NCI-H82 (cell line): ENCODE measurements at places on chromosomes 16 and 17.

GRCh38 chr16:66212428-66212827, 154.1 kb upstream of the CDH5 start:
- DNase-seq = no peak

DNA sequence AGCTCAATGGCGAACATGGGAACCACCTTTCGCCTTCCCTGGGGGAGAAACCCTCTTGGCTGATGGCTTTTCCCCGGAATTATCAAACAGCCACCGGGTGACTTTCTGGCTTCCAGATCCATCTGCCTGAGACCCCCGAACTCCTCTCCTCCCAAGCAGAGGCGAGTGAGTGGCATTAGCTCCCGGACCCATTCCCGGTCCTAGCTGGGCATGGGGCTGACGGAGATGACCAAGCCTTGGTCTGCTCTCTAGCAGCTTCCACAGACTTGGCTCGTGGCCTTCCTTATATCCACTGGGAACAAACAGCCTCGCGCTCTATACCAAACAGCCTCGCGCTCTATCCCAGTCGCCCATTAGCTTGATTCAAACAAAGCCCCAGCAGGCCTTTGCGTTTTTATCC, 62.4 kb downstream of the CCDC182 start:
- DNase-seq = no peak

- no peak for DNase-seq
Measured at GRCh38 chr17:17788967-17789366, 47.8 kb downstream of the SREBF1 start.

- no peak for DNase-seq
Measured at GRCh38 chr16:65688301-65688700, 566.4 kb upstream of the CDH11 start.

DNA sequence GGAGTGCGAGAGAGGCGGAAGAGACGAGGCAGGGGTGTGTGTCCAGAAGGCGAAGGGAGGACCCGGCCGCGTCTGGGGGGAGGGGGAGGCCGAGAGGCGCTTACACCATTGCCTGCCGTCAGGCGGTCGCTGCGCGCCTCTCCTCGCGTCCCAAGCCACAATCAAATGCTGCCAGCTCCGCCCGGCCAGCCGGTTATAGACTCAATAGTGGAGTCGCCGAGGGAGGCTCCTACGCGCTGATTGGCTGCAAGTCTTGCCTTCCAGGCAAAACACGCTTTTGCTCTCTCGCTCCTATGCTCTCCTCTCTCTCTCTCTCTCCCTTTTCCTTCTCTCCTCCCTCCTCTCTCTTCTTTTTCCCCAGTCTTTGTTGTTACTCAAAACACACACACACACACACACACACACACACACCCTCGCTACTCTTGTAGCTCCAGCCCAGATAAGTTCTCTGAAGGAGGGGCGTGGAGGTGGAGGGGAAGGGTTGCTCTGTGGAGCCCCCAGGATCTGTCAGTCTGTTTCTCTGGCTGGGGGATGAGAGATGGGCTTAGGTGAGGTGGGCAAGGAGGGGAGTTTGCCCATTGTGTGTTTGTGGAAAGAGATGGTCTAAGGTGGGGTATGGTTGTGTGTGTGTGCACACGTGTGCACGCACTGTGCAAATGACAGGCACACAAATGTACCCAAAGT, at the start of gene DLX3:
TSS of gene DLX3 (minus strand) at position 170 of the 684 bp plus-strand sequence. CDS start 226 bp downstream, outside the sequence.
- DNase-seq = peak; percentile 96

DNA sequence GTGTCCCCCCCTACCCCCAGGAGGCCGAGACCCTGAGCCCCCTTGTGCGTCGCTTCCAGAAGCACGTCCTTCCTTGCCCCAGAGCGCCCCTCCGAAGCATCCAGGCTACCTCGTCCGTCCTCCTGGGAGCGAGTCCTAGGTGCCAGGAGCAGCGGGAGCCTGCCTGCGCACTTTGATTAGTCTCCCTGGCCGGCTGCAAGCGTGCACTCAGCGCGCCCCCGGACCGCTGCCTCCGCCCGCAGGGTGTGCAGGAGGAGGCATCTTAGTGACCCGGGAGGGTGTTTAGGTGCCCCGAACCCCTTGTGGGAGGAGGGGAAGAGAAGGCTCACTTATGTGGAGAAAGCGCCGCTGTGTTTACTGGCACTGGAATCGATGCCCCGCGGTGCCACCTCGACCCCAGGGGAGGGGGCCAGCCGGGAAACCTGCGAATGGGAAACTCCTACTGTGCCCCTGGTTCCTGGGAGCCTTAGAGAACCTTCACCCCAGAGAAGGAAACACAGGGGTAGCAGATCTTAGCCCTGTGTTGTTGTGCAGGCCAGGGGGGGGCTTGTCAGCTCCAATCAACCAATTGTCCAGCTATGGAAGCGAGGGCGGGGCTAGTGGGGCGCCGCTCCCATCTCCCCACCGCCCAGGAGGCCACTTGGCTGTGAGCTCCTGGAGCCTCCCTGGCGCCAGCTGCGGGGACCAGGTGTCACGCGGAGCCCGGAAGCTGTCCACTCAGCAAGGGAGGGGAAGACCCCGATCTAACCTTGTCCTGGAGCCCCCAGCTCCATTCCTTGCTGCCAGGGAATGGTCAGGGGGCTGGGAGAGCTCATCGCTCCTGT, 922.8 kb upstream of the EEF2KMT start:
- DNase-seq = peak; percentile 19

- DNase-seq = no peak
Measured at GRCh38 chr16:60792437-60792836, 1243.8 kb downstream of the CDH8 start.

GRCh38 chr17:55437159-55437605, 15.5 kb upstream of the MMD start:
- no peak for DNase-seq

GRCh38 chr16:89060207-89060794, 33.4 kb upstream of the ACSF3 start:
- DNase-seq = no peak

DNA sequence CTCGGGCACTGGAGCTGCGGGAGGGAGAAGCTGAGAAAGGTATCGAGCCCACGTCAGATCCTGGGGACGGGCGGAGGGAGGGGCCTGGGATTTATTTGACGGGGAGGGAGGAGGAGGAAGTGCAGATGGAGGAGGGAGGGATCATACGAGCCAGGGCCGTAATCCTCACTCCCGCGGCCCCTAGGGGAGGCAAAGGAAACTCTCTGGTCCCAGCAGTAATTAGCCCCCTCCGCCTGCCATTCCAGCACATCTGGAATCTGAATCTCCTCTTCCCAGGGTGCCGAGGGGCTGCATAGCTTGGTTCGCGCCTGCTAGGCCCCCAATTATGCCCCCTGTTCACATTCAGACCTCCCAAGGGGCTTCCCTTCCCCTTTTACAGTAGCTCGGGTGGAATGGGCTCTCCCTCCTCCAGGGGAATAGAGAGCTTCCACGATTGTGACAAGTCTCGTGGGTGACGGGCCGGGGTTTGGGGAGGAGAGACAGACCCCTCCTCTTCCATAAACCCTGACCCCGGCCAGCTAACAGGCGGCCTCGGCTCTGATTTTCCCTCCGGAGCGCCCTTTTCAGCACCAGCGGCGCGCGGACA, at the start of gene SEZ6L2:
TSS of gene SEZ6L2 (minus strand) at position 35 of the 586 bp plus-strand sequence. CDS start 531 bp downstream, outside the sequence.
- DNase-seq = peak; percentile 98

DNA sequence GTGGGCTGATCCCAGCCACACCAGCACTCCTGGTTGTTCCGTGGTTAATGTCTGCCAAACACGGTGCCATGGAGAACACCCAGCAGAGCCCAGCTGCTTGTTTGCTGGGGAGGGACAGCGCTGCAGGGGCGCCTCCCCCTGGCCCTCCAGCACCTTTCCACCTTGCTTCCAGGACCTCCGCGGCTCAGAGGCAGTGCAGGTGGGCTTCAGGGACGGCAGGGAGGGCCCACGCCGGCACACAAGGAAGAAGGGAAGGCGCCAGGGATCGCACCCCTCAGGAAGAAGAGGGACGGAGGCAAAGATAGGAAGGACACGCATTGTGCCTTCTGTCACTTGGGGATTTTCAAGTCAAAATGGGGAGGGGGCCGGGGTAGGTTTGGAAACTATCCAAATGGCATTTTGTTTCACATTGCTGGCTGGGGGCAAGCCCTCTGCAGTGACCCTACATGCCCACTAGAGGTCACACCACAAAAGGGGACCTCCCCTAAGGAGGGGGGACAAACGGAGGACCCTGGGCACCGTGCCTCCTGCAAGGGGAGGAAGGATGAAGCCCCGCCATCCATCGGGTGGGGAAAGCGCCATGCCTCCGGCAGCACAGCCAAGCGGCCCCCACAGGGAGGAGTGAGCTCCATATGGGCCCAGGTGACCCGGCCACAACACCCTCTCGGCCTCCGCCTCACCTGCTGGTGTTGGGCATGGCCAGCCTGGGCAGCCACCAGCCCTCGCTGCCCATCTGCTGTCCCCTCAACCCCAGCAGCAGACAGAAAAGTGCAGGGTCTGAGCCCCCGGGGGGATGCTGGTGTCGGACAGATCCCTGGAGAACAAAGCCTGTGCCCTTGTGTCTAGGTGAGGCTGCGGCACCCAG, 7.5 kb upstream of the C16orf95 start:
- peak; percentile 75 for DNase-seq

DNA sequence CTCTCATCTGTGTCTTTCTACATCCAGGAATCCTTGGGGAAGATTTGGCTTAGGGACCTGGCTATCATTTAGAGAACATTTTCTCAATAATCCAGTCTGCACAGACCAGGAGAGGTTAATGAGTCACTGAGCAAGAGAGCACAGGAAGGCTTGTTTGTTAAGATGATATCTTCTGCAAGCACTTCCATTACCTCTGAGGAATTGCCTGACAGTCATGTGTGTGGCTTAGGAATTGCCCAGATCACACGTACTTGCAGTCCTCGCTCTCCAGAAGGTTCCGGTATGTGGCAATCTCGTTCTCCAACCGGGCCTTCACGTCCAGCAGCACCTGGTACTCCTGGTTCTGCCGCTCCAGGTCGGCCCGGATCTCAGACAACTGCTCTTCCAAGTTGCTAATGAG, 3.3 kb downstream of the KRT37 start:
- DNase-seq = no peak

GRCh38 chr17:43616852-43617251, 44.9 kb downstream of the MEOX1 start:
- no peak for DNase-seq

- DNase-seq = no peak
Measured at GRCh38 chr16:19613834-19614233, 58.3 kb downstream of the VPS35L start.

DNA sequence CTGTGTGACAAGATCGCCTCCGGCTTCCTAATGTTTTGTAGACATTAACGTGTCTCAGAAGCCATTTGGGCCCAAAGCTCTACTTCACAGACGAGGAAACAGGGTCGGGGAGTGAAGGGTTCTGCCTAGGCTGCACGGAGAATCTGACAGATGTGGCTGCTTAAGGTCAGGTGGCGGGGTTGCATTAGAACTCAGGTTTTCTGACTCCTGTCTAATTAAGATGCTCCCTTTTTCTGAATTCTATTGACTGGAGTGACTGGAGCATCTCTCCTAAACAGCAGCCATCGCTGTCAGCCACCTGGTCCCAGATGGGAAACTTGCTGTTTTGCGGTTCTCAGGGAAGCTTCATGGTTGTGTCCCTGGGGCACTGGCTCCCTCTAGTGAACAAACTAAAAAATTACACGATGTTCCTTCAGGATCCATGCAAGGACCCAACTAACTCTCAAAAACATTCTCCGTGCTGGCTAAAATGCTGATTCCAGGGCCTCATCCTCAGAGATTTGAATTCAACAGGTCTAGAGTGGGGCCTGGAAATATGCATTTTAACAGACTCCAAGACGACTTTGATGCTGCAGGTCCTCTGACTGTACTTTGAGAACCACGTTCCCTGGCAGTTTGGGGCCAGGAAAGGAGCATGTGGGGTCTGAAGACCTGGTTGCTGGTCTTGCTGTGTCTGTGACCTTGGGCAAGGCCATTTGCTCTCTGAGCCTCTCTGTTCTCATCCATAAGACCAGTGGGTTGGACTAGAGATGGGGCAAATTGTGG, 117.4 kb downstream of the IRF8 start:
- DNase-seq = peak; percentile 56

DNA sequence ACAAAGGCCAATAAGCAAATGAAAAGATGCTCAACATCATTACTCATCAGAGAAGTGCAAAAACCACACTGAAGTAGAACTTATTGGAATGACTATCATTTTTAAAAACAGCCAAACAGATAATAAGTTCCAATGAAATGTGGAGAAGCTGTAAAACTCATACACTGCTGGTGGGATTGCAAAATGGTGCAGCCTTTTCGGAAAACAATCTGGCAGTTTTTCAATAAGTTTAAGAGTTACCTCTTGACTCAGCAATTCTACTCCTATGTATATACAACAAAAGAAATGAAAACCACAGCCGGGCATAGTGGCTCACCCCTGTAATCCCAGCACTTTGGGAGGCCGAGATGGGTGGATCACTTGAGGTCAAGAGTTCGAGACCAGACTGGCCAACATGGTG, 49.3 kb downstream of the AKAP10 start:
- DNase-seq = no peak

DNA sequence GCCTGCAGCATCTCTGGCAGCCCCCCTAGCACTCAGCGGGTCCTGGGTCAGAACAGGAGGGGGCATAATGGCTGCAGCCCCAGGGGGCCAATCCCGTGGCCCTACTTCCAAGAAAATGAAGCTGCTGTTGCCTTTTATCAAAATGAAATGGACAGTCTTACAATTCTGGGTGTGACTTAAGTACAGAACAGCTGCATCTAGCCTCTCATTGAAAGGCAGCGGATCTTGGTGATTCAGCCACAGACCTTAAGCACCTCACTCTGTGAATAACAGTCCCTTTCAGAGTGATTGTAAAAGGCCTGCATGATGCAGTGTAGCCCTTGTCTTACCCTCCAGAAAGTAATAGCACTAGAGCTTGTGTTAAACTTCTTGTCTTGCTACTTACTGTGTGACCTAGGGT, 11.5 kb upstream of the UMOD start:
- DNase-seq = no peak

DNA sequence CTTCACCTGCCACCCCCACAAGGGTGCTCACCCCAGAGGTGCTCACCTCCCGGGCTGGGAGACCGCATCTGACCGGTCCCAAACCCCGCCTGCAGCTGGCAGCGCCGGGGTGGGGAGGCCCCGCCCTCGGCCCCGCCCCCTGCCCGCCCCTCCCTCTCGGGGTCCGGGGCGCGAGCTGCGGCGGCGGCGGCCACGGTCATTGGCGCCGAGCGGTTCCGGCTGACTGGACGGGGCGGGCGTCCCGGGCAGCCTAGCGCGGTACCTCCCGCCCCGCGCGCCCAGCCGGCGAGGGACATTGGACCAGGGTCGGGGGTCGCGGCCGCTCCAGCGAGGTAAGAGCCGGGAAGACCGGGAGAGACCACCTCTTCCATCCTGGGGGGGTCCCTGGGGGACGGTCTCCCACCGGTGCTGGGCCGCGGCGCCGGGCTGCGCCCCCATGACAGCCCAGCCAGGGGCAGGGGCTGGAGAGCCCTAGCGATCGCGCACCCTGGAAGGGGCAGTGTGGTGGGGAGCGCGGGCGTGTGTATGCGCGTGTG, at the start of gene CACNG5:
TSS of gene CACNG5 (plus strand) at position 199 of the 536 bp plus-strand sequence. CDS start 42,216 bp downstream, outside the sequence.
- peak; percentile 76 for DNase-seq

- no peak for DNase-seq
Measured at GRCh38 chr16:84042879-84043485, 387 bp upstream of the SLC38A8 start.

GRCh38 chr16:14003074-14003570, 68.0 kb upstream of the MRTFB start:
- no peak for DNase-seq

DNA sequence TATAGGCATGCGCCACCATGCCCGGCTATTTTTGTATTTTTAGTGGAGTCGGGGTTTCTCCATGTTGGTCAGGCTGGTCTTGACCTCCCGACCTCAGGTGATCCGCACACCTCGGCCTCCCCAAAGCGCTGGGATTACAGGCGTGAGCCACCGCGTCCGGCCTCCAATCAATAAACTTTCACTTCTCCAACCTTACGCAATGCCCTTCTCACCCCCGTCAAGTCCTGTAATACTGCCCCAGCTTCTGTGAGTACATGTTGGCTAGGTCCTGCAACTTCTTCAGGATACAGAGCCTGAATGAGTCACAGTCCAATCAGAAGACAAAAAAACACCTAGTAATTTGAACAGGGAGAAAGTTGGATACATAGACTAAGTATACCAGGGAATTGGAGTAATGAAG, 47.1 kb upstream of the PHOSPHO1 start:
- no peak for DNase-seq
